RCC 7860 (cell line): ENCODE measurements at places on chromosomes 6 and 20.

- no peak for DNase-seq
These were observed 24.4 kb downstream of the COMMD7 start for GRCh38 chr20:32718749-32719348.

DNA sequence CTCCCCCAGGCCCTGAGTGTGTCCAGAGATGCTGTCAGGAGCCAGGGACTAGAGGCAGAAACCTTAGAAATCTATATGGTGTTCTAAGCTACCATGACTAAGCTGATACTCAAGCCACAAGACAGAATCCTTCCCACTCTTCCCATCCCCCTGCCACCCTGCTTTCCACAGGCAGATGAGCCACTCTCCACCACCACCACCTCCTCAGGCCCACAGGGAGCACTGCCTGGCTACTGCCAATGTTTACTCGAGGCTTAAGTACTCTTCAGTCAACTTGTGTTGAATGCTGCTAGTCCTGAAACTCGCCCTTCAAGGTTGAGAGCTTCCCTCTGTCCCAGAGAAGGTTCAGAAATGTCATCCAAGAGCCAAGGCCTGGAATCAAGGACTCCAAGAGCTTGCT lies 56.2 kb downstream of the CENPW start:
- no peak for DNase-seq

GRCh38 chr20:13771853-13772453 lies 12.8 kb downstream of the ESF1 start:
- DNase-seq = peak; percentile 17

GRCh38 chr6:35036059-35036827 lies 104.9 kb downstream of the TCP11 start:
- DNase-seq = no peak

DNA sequence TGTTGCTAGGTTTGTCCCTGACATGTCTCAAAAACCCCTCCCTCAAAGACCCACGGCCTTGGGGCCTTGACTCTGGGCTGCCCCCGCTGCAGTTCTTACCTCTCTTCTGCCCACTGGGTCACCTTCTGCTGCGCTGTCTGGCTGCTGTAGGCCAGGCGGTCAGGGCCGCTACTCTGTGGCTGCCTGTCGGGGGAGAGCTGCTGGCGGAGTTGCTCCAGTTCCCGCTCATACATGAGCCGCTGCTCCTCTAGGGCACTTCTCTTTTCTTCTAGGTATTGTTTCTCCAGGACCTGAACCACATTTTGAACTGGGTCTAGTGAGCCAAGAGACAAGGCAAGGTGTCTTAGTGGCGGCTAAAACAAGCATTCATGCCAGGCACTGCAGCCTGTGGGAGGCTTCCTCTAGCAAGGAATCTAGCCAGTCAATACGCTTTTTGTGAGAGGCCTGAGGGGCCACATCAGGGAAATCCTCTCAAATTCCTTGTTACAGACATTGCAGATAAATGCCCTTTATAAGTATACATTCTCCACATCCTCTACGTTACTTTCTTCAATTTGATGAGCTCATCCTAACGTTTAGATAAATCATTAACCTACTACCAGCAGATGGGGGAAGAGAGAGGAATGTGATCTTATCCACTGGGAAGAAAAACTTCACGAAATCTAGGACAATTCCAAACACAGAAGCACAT lies 110.3 kb upstream of the NUP153 start:
- DNase-seq = peak; percentile 88

GRCh38 chr20:35284267-35284991 lies at the start of gene EIF6:
Gene EIF6, minus strand, starts transcription at chr20:35284772. Its CDS starts 285 bp downstream, at chr20:35284487.
- DNase-seq = peak; percentile 82

GRCh38 chr6:148323344-148323743 lies 19.3 kb upstream of the SASH1 start:
- peak; percentile 47 for DNase-seq

DNA sequence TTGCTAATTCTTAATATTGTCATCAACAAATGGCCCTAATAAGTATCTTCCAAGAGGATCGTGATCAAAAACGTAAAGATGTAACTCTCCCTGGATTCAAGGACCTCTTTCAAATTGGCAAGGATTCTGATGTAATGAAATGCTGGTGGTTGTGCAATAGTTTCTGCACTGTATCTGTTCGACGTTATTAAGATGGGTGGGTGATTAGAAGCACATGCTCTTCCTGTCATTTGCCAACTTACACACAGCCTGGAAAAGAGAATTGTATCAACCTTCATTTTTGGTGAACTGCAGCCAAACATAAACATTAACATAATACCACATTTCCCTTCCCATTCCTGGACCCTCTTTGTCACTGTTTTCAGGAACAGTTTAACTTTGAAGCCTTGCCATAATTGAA lies 9.8 kb downstream of the FOXQ1 start:
- no peak for DNase-seq
